CD8-positive, alpha-beta T cell (primary cell): ENCODE measurements at places on chromosomes 1 and 21. TPM values are rescaled to one million over a fixed set of nuclear protein-coding genes. Genes with fewer than 3 reads are reported as not detected.

The SPRR2A gene
- total RNA-seq: not detected

The LY9 gene
- total RNA-seq: 104 TPM

GRCh38 chr1:1604374-1605033 is 4.6 kb upstream of the FNDC10 start:
- no peak for DNase-seq

DNA sequence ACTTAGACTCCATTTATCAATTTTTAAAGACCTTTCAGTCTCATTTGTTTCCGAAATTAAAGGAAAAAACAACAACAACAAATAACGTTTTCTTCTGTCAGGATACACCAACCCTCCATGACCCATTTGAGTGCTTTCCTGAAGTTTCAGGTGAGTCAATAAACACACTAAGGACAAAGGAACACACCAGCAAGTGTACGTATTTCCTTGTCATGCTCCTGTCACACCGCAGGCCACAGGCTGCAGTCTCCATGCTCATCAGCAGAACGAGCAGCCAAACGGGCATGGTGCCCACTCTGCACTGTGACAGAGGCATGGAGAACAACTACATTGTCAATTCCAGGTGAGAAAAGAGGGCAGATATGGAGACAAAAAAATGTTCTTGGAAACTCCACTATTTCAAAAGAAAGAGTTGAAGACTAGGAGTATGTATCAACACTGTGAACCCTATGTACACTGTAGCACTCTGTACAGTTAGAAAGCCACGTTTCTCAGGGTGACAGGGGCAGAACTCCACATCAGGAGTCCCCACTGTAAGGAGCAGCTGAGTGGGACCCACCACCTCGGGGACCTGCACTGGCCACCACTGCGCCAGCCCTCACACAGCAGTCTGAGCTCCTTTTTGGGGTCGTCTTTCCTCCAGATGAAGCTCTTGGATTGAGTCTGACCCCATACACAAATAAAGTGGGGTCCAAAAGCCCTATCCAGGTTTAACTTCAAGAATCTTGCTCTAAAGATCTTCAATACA is 2.6 kb downstream of the PTTG1IP start:
- peak; percentile 52 for DNase-seq

The CASQ1 gene
- total RNA-seq: not detected

- DNase-seq: no peak
Observed at GRCh38 chr1:107536266-107536665, 395.4 kb downstream of the NTNG1 start.

The CDKN2C gene
- total RNA-seq: 5.3 TPM

DNA sequence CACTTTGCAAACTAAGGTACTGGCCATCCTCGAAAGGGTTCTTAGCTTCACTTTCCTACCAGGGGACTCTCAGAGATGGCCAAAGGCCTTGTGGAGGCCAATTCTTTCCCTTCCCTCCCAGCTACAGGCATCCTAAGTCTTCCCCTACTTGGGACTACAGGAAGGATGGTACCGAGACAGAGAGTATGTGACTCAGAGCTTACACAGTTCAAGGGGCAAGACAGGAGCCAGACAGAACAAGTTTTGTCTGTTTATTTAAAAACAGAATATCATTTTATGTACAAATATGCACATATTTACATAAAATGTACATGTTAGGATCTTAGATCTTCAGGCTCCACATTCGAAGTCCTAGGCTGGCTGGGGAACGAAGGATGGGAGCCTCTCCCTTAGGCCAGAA is 1.1 kb upstream of the ARHGAP30 start:
- no peak for DNase-seq

DNA sequence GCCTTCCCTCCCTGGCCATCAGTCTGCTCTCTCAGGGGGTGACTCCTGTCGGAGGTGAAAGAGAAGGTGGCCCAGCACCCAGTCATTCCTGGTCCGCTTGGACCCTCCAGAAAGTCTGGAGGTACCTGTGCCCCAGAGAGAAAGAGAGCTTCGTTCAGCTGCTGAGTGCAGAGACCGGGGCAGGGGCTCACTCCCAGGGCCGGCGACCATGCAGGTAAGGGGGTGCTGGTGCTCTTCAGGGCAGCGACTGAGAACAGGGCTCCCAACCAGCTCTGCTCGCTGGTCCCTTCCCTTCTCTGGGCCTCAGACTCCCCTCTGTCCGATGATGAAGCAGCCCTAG is 30.1 kb downstream of the HSPG2 start:
- DNase-seq: no peak

The RFX5 gene
- total RNA-seq: 65.9 TPM

- DNase-seq: no peak
Observed at GRCh38 chr1:212488436-212489283, 55.9 kb downstream of the NENF start.

GRCh38 chr1:201253906-201254624 is 29.2 kb upstream of the PKP1 start:
- no peak for DNase-seq

The CD46 gene
- 109 TPM for total RNA-seq

- DNase-seq: no peak
Observed at GRCh38 chr1:167105271-167106118, 11.6 kb downstream of the STYXL2 start.

The TNFSF4 gene
- total RNA-seq: 0.36 TPM

DNA sequence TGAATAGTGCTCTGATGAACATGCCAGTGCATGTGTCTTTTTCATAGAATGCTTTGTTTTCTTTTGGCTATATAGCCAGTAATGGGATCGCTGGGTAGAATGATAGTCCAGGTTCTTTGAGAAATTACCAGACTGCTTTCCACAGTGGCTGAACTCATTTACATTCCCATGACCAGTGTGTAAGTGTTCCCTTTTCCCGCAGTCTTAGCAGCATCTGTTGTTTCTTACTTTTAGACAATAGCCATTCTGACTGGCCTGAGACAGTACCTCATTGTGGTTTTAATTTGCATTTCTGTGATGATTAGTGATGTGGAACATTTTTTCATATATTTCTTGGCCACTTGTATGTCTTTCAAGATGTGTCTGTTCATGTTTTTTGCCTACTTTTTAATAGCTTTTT is 784.5 kb downstream of the USP25 start:
- DNase-seq: no peak

The RABIF gene
- total RNA-seq: 10.8 TPM

The HPDL gene
- total RNA-seq: 0.43 TPM

DNA sequence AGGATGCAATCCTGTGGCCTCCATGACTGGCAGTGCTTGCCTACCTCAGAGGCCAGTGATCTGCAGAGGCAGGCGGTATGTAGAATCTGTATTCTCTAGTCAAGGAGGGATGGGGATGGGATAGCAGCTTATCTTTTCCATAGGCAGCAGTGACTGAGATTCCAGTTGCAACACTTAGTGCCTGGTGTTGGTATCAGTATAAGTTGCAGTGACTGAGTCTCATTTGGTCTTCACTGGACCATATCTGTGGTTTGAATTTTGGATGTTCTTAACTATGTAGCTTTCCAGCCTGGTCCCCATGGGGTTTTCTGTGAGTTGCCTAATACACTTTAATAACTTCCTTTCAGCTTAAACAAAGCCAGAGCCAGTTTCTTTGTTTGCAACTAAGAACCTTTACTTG is 16.5 kb downstream of the DYRK1A start:
- no peak for DNase-seq

The TTLL7 gene
- not detected for total RNA-seq

The CAMTA1 gene
- total RNA-seq: 43.9 TPM

- no peak for DNase-seq
Observed at GRCh38 chr1:118483245-118484006, 298.4 kb upstream of the SPAG17 start.

- DNase-seq: no peak
Observed at GRCh38 chr1:56249234-56249633, 330.1 kb downstream of the PLPP3 start.

GRCh38 chr1:43534256-43534655 is 3.6 kb downstream of the PTPRF start:
- no peak for DNase-seq

DNA sequence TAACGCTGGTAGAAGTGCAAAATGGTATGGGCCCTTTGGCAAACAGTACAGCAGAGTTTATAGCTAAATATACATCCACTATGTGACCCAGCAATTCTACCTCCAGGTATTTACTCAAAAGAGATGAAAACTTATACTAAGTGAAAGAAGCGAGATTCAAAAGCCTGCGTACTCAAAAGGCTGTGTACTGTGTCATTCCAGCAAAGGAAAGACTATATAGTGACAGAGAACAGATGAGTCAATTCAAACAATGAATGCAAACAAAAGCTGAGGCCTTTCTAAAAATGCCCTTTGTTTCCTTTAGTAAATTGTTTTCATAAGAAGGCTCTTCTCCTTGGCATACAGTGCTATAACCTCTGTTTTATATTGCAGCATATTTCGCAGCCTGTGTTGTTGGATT is 268.8 kb upstream of the CSF3R start:
- DNase-seq: no peak

DNA sequence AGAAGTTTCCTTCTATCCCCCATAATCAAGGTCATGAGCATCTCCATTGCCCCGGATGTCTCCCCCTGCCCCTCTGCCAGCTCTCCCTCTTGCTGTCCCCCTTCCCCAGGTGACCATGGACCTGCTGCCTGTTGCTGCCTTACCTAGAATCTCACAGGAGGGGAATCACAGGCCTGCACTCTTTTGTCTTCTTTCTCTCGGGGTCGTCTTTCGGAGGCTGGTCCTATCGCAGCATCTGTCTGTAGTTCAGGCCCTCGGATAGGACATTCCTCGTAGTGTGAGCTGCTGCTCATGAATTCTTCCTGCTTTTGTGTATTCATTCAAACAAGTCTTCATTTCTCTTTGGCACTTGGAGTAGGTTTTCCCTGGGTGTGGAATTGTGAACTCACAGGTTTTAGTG is 39.9 kb upstream of the ACTRT2 start:
- DNase-seq: no peak

- DNase-seq: no peak
Observed at GRCh38 chr1:245605480-245606156, 450.8 kb downstream of the KIF26B start.

DNA sequence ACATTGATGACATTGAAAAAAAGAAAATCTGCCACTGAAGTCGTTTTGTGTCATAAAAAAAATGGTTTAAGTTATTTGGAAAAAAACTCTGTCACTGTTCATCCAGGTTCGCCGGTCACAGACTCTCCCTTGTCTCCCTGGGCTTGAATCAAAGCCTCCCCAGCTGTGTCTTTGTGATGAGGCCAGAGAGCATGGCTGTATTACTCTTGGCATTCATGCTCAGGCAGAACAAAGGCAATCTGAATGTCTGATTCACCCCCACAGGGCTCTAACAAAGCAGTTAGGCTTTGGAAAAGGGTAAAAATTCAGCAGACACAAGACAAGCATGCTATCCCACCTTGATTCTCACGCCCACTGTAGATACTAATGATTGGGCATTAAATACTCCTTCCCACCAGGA is 304.3 kb upstream of the PLD5 start:
- no peak for DNase-seq

The MAD2L2 gene
- total RNA-seq: 29.4 TPM

The CRYAA gene
- not detected for total RNA-seq
